Left cardiac atrium (tissue), 4 donors: ENCODE measurements at places on chromosomes 7 and 10.
A peak's percentile ranks its signal among the peaks of the same experiment; 100 is the strongest.

DNA sequence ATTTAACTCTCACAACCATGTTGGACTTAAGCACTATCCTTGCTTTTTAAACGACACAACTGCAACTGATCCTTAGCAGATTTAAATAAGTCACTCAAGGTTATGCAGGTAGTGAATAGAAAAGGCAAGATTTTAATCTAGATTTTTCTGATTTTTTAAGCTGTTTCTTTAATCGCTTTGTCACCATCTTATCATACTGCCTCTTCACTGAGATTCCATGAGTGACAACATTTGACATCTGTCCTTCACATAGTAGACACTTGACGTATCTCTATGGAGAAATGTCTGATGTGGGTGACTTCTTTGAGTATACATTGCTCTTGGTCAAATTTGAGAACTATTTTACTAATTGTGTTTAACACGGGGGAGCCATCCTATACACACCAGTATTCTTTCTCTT is 839.7 kb downstream of the GATA3 start:
- no peak for DNase-seq

DNA sequence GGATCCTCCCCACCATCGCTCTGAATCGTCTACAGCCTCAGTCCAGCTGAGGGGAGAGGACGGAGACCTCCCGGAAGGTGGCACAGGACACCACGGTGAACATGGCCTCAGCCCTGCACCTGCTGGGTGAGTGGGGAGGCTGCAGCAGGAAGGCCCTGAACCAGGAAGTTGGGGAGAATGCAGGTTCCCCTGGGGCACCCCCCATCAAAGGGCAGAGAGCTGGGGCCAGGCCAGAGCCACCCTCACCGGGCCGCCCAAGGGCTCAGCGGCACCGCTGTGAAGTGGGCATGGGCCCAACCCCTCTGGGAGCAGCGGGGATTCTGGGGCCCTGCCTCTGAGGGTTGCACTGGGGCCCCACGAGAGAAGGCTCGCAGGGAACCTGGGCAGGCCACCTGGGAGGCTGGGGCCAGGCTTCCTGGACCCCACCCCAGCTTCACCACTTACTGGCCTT is 98.7 kb downstream of the MICALL2 start:
- DNase-seq, result no peak

- DNase-seq, result no peak
Observed at GRCh38 chr10:9010931-9011670, 956.6 kb downstream of the GATA3 start.

DNA sequence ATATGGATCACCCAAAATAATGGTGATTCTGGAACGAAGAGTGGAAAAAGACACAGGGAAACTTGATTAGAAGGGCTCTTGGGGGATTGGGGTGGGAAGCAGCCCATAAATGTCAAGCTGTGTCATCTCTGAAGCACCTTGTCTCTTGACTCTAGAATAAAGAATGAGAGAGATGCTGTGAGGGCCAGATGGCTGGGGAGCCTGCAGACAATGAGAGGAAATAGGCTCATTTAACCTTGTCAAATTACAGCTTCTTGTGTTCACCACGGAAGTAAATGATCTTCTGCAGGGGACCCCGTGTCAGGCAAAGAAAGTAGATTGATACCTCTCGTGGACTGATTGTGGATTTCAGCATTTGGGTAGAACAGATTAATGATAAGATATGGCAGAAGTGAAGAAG is 159.3 kb downstream of the ST7 start:
- no peak for DNase-seq

GRCh38 chr10:103627111-103627892 is 133.8 kb downstream of the NEURL1 start:
- no peak for DNase-seq

GRCh38 chr10:52283174-52283573 is 30.9 kb upstream of the DKK1 start:
- no peak for DNase-seq

GRCh38 chr7:50357426-50357825 is 52.9 kb downstream of the IKZF1 start:
- DNase-seq, result no peak

DNA sequence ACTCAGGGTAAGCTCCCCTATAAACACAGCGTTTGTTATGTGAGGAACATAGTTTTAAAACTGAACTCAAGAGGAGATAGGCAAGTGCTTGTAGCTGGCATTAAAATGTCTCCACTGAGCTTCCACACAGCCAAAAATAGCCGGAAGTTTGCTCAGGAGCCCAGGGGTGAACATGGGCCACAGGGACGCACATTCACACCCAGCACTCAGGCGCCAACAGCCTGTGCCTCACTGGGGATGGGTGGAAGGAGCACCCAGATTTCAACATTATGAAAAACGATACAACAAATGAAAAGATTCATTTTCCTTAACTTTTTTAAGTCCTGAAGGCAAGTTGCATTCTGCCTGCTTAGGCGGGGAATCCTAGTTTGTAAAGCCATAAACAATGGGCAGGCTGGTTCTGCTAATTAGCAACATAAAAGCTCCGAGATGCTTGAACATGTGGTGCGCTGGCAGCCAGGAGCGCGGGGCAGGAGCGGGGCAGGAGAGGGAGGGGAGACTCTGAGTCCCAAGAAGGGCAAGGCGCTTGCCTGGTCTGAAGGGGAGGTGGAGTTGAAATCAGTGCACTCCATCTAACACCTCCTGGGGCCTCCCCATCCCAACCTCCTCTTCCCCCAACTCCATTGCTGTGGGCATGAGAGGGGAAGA is 235.9 kb downstream of the COBL start:
- no peak for DNase-seq

- no peak for DNase-seq
Observed at GRCh38 chr7:123004931-123005330, 9.4 kb upstream of the TAS2R16 start.

DNA sequence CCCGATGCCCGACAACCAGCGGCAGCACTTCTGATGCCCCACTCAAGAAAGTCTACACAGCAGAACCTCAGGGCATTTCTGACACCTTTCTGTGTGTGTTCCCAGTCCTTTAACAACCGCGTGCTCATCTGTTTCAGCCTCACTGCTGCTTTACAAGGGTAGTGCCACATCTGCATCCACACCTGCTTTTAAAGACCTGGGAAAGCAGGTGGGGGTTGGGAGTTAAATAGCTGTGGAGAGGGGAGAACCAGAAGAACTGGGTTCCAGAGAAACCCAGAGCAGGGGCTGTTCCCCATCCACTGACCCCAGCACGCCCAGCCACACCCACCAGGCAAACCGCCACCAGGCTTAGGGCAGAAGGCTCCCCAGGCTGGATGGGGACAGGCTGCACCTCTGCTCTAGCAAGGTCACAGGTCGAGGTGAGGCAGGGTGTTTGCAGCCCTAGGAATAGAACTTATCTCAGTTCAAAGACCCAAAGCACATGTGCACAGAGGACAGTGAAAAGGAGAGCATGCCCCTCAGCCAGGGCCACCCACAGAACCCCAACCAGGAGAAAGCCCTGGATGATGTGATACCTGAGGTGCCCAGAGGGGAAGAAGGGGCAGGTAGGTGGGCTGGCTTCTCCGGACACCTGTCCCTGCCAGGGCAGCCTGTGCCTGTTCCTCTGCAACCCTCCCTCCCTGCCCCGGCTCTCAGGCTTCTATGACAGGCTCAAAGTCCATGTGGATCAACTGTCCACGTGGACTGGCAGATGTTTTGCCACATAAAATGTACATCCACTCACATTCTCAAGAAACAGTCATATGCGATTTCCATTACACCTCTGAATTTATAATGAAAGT is 51.3 kb downstream of the COBL start:
- DNase-seq, result no peak

DNA sequence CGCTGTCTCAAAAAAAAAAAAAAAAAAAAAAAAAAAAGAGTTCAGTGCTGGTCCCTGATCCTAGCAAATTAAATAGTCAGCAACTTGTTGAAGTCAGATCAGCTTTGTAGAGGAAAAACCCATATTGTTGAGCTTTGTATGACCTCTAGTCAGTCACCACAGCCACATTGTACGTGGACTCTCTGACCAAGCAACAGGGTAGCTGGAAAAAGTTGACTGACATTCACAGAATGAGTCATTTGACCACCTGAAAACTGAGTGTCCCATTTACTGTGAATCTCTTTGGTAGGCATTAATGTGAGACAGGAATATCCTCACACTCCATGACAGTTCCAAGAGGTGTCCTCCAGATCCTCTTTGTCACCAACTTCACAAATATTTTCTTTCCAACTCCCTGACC is 371.1 kb downstream of the LRRTM3 start:
- no peak for DNase-seq

DNA sequence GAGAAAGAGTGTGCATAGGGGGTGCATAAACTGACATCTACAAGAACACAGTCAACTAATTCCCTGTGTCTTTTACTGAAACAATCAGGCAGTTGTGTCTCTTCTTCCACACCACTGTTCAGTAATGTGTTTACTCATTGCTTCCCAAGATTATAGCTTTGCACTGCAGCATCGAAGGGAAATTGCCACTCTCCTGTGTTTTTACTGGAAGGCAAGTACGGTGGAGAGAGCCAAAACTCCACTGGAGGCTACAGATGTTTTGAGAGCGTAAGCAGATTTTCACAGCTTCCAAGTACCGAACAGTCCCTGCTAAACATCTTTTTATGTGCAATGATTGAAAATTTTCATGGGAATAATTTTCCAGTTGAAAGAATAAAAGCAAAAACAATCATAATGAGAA is 510.5 kb upstream of the AKR1E2 start:
- peak; percentile 33 for DNase-seq

DNA sequence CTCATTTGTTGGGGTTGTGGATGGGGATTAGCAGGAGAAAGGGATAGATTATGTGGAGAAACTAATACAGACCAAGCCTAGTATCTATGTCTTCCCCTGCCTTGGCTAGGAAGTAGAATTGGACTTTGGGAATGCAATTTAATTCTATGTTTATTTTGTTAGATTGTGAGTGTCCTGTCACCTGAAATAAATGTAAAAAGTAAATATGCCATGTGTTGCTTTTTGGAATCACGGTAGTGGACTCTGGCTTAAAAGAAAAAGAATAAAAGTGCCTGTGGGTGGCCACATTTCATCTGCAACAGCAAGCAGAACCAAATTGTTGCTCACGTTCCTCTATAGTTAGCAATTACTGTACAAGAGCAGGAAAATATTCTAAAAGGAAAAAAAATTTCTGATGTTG is 42.3 kb downstream of the TET1 start:
- DNase-seq, result no peak

DNA sequence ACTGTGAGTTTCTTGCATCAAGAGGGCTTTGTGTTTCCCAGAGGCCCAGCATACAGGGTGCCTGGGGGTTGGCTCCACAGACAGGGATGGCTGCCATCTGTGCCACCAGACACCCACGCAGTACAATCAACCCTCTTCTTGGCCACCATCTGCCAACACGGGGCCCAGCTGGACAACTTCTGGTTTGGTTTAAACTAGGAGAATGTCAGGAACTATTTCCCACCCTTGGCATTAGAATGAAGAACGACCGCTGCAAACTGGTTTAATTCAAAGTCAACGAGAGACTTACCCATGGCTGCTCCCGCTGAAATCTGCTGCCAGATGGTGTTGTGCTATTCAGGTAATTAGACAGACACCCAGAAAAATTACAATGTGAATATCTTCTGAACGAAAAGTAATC is 27.8 kb downstream of the NMT2 start:
- no peak for DNase-seq

DNA sequence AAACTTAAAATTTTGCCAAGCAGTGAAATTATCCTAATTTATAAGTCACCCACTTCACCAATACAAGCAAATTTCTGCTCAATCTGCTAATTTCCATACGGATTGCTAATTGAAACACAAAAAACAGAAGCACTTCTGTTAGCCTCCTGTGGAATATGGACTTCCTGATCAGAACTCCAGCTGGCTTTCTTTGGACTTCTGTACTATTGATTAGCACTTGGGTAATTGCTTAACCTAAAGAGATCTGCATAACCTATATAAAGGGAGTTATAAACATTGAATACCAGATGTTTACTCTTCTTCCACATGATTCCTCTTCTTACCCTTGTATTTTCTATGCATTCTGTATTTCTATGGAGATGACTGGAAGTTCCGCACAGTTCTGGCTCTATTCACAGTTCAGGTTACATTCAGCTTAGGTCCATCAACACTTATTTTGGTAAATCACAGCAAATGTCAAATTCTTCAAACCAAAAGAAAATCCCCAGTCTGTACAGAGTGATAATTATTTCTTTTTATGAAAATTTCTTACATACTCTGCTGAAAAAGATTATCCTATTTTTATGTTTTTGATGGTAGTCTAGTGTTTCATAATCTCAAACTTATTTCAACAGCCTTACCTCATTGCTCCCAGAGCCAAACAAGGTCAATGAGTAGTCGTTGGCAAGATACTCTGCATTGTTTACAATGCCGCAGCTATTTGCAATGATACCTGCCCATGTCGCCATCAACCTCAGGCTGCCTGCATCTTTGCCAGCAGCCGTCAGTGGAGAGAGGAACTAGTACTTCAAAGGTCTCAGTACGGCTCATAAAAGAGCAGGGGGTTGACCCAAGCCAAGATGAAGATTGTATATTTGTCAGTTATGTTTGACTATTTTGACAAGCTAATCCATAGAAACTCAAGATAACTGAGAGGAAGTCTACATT is 225.6 kb downstream of the AHR start:
- no peak for DNase-seq

DNA sequence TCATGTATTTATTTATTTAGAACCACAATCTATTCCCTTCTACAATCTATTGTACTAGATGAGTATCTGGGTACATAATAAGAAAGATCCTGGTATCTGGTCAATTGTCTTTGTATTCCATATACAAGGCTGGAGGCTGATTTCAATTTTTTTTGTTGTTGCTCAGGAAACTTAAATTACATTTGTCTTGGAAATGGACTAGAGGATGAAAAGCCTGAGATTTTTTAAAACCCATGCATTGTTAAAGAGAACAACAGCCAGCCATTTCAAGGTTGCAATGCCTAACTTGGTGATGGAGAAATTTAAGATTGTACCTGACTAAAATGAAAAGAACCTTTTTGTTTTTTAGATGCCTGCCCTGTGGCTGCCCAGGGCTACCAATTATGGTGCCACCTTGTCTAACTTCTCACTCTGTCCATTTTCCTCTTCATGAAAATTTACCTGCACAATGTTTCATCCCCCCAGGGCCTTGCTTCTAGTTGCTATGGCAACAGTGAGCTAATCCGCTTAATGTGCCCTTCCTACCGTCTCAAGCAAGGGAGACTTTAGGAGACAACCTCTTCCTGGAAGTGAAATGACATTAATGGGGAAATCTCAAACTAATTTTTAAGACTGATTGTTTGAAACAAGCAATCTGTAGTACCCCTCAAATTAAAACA is 203.7 kb upstream of the PHYHIPL start:
- no peak for DNase-seq

DNA sequence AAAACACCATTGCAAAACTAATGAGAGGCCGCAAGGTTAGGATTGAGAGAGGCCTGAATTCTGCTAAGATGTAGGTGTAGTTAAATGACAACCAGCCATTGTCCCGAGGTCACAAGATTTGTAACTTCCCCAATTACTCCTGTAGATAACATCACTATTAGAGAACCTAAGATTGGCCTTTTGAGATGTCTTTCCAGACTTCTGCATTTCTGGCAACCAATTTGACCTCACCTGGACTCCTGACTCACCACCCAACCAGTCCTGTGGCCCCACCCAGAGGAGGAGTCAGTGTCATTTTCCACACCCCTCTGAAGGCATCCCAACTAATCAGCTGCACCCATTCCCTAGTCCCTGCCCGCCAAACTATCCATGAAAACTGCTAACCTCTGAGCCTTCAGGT is 115.7 kb downstream of the PRKAG2 start:
- no peak for DNase-seq
